SK-N-DZ (cell line): ENCODE measurements at places on chromosomes 1 and 21.

DNA sequence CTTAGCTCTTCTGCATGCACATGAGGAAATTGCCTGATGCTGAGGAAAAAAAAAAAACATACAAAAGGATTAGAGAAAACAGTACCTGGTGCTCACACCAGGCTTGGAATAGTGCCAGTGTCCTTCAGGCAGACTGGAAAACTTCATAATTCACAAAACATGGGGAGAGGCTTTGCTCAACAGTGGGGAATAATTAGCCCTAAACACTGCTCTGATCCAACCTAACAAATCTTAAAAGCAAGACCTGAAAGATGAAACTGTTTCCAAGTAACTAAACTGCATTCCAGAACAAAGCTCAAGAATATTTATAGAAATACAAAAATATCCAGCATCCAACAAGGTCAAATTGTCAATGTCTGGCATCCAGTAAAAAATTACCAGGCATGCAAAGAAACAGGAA lies 124.8 kb downstream of the AK5 start:
- DNase-seq: no peak

- no peak for DNase-seq
Observed at GRCh38 chr1:107829036-107829770, 135.8 kb downstream of the VAV3 start.

DNA sequence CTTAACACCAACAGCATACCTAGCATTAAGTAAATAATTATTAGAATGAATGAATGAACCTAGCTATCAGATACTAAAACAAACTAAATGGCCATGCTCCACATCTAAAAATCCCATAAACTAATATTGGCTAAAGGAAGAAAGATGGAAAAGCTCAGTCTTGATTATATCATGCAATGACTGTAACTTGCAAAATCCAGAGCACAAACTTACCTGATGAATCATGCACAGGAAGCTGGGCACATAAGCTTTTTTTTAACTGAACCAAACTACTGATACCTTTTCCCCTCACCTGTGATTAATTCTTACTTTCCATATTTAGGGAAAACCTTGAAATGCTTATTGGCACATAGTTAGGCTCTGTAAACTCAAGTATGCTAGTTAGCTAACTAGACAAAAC lies 70.2 kb downstream of the KIF14 start:
- no peak for DNase-seq

GRCh38 chr1:240928265-240928664 lies 316.3 kb upstream of the GREM2 start:
- no peak for DNase-seq

DNA sequence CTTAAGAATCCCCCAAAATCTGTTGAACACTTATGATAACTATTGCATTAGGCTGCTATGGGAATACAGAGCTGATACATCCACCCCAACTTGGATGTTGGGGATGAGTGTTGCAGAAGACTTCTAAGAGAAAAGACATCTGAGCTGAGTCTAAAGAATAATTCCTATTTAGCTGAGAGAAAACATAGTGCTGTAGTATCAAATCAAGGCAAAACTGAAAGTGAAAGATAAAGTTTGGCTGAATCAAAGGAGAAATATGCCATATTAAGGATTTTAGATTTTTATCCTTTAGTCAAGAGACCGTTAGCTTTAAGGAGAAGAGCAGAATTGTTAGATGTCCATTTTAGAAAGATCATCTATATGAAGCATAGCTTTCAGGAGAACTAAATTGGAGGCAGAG lies 726.9 kb upstream of the PTBP2 start:
- DNase-seq: no peak

DNA sequence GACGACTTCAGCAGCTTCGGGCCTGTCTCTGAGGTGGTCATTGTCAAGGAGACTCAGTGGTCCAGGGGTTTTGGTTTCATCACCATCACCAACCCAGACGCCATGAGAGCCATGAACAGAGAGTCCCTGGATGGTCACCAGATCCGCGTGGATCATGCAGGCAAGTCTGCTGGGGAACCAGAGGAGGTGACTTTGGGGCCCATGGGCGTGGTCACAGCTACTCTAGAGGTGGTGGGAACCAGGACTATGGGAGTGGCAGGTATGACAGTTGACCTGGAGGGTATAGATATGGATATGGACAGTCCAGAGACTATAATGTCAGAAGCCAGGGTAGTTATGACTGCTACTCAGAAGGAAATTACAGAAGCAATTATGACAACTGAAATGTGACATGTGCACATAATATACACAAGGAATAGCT lies 19.3 kb upstream of the METTL13 start:
- no peak for DNase-seq

- DNase-seq: no peak
Observed at GRCh38 chr1:173996995-173997394, 25.2 kb downstream of the RC3H1 start.
